AG09309 (cell line): ENCODE measurements at places on chromosomes 12 and 14.

GRCh38 chr12:46489951-46490388 lies 117.4 kb upstream of the SLC38A2 start:
- no peak for DNase-seq

- DNase-seq: no peak
These were observed 1.9 kb upstream of the HOXC5 start for GRCh38 chr12:54030889-54031471.

DNA sequence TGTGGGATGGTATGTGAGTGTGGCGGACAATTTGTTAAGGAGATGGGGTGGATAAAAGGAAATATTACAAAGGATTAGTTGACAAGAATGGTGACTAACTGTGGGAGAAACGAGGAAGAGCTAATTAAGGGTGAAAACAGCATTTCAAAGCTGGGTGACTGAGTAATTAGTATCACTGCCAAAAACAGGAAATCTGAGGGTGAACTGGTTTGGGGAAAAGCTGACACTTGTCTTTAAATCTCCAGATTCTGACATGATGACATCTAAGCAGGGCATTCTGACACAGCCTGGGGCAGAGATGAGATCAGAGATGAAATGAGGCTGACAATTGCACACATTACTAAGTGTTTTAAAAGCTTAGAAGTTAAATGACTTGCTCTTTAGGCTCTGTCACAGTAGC lies 42.4 kb upstream of the CCDC175 start:
- DNase-seq: no peak

GRCh38 chr12:32533971-32534590 lies 134.7 kb downstream of the FGD4 start:
- peak; percentile 79 for DNase-seq

GRCh38 chr12:65157091-65157490 lies 12.3 kb upstream of the LEMD3 start:
- DNase-seq: no peak

DNA sequence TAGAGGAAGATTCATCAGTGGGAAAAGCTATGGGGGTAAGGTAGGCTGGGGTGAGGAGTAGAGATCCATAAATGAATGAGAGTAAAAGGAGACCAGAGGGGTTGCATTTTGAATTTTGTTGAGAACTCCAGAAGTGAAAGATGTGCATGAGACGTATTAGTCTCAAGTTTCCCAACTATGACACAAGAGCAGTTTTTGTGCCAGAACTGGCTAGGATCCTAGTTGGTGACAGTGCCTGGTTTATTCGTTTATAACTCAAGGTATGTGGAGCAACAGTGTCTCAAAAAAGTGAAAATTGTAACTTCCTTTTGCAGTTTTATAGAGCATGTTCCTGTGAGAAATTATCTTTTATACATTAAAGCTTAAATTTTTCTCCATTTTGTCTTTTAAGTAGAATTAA lies 377.0 kb downstream of the NPAS3 start:
- DNase-seq: no peak

DNA sequence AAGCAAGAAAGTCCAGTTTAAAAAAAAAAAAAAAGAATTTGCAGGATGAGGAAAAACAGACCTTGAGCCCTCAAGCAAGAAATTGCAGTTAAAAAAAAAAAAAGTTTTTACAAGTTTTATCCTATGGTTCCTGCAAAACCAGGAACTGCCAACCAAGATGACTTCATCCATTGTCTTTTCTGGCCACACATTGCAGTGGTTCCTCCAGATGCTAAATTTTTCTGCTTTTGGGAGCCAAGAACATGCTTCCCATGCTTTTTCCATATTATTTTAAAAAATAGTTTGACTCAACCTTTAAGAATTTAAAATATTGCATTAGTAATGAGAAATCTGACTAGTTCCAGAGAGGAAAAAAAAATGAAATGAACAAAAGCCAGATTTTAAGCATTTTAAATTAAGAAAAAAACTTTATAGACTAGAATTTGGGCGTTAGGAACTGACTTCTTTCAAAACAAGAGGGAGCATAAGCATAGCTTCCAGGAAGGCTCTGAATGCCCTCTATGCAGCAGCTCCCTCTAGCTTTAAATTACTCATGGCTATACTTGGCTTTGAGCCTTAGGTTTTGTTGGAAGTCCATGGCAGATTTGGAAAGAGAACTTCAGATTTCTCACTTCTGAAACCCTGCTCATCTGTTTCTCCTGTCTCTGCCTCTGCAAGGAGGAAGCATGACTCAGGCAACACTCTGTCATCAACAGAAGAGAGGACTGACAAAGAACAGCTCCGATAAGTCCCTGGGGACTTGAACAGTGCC lies 124.5 kb downstream of the GPR65 start:
- peak; percentile 40 for DNase-seq

DNA sequence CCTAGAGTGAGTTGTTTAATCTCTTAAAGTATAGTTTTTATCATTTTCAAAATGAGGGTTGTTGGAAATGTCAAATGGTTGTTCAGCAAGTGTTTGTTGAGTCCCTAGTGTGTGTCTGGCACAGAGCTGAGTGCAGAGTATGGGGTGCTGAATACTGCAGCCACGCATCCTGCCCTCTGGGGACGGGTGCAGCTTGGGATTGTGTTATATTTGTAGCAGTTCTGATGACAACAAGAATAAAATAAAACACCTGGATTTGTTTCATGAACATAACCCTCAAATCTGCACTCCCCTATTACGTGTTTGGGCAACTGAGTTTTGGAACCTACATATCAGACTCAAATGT lies 127.9 kb downstream of the CACNA1C start:
- no peak for DNase-seq

DNA sequence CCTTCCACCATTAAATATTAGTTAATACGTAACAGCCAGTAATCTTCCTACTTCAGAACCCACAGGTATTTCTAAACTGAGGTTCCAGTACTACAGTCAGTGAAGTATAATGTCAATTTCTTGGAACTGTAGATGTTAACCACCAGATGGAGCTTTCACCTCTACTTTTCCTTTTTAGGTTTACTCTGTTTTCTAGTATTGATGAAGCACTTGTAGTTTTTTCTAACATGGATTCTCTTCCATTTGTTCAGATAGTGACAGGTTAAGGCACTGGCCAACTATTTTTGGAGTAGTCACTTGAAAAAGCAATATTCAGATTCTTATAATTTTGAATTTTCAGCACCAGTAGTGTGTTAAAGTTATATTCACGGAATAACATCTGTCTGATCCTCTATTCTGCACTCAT lies 4.6 kb upstream of the SEC23A start:
- no peak for DNase-seq

DNA sequence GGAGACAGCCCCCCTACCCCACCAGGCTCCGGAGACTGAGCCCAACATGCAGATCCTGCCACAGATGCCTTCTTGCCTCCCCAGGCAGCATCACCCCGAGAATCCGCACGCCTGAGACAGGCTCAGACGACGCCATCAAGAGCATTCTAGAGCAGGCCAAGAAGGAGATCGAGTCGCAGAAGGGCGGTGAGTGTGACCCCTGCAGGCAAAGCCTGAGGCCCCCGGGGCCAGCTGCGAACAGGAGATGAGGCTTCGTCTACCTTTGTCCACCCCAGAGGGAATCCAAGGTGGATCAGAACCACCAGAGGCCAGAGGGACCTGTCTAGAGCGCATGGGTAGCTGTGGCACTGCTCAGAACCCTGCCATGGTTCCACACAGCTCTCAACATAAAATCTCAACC lies 56.9 kb downstream of the PHETA1 start:
- no peak for DNase-seq

GRCh38 chr12:14403711-14404196 lies 38.3 kb downstream of the ATF7IP start:
- peak; percentile 53 for DNase-seq

GRCh38 chr12:40921563-40922163 lies 229.4 kb downstream of the CNTN1 start:
- no peak for DNase-seq

DNA sequence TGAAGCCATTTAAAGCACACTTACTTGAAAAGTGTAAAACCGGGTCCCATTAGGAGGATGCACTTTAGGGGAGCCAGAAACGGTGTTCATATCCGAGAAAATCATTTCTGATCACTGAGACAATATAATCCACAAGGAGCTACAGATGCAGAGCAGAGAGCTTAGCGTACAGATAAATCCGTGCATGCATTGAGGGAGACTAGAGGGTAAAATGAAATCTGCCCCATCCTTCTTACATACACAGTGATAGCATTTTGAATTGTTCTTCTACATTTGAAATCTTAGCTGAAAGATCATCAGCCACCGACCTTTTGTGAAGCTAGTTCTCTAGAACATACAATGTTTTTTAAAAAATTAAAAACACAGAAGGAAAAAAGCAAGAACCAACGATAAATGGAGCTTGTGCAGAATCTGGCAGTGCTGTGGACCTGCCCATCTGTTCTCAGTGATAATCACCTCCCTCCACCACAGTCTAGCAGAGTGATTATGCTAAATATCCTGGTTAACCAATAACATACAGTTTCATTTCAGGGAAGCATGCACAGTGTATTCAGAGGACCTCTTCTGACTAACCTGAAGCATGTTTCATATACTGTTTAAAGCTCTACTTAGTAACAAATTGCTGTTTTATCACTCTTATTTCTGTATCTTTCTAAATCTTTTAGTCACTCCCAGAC lies 161.1 kb downstream of the PPFIA2 start:
- DNase-seq: no peak

- no peak for DNase-seq
These were observed 234.4 kb upstream of the CRY1 start for GRCh38 chr12:107327651-107328182.

DNA sequence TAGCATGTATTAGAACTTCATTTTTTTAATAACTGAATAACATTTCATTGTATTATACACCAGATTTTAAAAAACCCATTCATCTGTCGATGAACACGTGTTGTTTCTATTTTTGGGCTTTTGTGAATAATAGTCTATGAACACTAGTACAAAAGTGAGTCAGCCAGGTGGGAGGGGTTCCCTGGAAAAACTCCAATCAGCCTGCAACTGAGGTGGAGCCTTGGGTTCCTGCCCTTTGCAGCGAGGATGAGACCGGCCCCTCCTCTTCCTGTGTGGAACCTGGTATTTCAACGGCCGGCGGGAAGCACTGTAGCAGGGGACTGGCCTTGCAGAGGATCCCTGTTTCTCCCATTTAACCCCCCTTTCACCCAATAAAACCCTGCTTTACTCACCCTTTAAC lies 56.1 kb downstream of the LMNTD1 start:
- no peak for DNase-seq

DNA sequence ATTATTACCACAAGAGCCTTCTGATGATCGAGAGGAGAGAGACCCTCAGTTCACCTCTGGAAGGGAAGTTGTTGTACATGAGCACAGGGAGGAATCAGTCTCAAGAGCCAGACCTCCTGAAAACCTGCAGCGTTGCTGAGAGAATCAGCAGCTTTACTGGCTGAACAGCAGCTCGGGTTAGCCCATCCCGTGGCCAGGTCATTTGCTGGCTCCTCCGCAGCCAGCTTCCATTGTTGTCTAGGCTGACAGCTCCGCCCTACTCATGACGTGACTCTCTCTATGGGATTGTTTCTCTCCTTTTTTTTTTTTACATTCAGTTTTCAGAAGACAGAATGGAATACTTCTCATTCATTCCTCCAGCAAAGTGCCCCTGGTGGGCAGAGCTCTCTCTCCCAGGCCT lies 69.9 kb downstream of the TGFB3 start:
- DNase-seq: no peak

- DNase-seq: no peak
These were observed 573 bp downstream of the ARL6IP4 start for GRCh38 chr12:122981036-122981471.

- no peak for DNase-seq
These were observed 10.1 kb upstream of the DLGAP5 start for GRCh38 chr14:55201219-55202101.

- no peak for DNase-seq
These were observed 352.7 kb downstream of the AEBP2 start for GRCh38 chr12:19792028-19792427.

- no peak for DNase-seq
These were observed 18.5 kb downstream of the HPD start for GRCh38 chr12:121839993-121840761.

DNA sequence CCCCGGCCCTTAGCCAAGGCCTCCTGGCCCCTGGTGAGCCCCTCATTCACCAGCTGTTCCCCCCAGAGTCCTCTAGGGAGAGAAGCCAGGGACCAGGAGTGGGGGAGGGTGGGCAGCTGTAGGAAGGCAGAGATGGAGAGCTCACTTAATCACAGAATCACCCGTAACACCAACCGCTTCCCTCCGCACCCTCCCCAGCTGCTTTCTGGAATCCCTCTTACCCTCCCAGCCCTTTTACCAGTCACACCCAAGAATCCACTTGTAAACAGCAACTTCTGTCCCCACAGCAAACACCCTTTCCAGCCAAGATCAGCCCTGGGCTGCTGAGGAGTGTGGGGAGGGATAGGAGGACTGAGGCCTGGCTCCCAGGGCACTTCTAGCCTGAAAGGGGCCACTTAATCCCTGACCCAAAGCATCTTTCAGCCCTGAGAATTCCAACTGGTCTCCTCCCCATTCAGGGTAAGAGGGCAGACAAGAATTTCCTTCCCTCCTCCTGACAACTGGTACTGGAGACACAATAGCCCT lies 18.8 kb downstream of the NCKAP5L start:
- no peak for DNase-seq

DNA sequence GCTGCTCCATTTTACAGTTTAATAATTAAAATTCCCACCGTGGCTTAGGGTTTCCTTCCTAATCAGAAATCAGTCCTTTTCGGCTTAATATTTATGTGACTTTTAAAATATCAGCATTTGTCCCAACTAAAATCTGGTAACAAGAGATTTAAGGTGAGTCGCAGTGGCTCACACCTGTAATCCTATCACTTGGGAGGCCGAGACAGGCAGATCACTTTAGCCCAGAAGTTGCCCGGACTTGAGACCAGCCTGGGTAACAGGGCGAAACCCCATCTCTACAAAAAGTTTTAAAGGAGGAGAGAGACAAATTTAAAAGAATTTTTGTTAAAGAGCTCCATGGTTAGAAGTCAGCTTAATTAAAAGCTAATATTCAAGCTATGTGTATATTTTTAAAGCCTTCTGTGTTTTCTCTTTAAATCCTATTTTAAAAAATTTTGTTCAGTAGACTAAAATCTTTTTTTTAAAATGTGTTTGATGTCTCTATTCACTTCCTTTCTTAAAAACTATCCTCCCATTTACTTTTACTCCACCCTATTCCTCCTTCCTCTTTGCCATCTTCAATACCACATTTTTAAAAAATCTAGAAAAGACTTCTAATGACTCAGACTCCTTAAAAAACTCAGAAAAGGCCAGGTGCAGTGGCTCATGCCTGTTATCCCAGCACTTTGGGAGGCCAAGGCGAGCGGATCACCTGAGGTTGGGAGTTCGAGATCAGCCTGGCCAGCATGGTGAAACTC lies 3.8 kb upstream of the TAC3 start:
- DNase-seq: no peak

DNA sequence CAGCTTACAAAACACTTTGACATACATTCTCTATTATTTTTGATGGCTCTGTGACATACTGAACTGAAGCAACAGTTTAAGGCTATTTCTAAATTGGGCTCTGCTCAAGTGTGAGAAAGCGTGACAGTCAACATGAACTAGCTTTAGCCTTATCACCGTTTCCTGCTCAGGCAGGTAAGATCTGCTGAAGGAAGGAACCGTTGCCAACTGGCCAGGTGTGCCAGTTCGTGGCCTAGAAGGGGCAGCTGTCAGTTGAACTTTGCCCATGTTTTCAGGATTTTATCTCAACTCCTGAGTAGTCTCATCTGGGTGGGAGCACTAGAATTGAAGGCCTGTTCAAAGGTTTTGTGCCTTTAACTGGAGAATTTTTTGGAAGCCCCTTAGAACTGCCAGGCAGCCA lies 79.5 kb downstream of the ETV6 start:
- DNase-seq: no peak

GRCh38 chr12:50723865-50724264 lies 40.0 kb upstream of the ATF1 start:
- no peak for DNase-seq

- DNase-seq: no peak
These were observed 53.2 kb downstream of the RPAP3 start for GRCh38 chr12:47652521-47653234.
